CD4-positive, alpha-beta T cell (primary cell): ENCODE measurements at places on chromosomes 12 and 14. TPM values are rescaled to one million over a fixed set of nuclear protein-coding genes. Genes with fewer than 3 reads are reported as not detected.

The NDRG2 gene
- total RNA-seq, result 26.7 TPM

The WNT1 gene
- 2.7 TPM for total RNA-seq

The SYCP3 gene
- total RNA-seq, result 0.34 TPM

The HEBP1 gene
- 12.5 TPM for total RNA-seq

- DNase-seq, result no peak
Observed at GRCh38 chr12:23662966-23663365, 286.5 kb downstream of the SOX5 start.

- DNase-seq, result no peak
Observed at GRCh38 chr14:64934338-64934929, 8.1 kb downstream of the GPX2 start.

DNA sequence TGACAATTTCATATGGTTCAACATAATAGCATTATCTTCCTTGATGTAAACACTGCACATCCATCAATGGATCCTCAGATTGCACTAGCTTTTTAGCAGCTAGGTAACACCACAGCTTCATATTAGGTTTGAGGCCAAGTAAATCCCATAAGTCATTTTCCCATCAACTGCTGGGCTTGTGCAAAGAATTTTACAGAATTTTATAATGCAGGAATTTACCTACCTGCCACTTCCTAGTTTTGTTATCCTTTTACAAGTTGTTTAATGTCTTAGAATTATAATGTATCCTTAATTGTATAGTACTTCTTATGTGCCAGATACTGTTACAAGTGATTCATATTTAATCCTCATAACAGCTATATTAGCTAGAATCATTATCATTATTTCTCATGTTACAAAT lies 36.4 kb downstream of the CPNE8 start:
- no peak for DNase-seq

The TAS2R8 gene
- not detected for total RNA-seq

GRCh38 chr14:55901291-55901690 lies 216.9 kb upstream of the PELI2 start:
- DNase-seq, result no peak

- no peak for DNase-seq
Observed at GRCh38 chr12:73973486-73973885, 564.1 kb upstream of the ATXN7L3B start.

DNA sequence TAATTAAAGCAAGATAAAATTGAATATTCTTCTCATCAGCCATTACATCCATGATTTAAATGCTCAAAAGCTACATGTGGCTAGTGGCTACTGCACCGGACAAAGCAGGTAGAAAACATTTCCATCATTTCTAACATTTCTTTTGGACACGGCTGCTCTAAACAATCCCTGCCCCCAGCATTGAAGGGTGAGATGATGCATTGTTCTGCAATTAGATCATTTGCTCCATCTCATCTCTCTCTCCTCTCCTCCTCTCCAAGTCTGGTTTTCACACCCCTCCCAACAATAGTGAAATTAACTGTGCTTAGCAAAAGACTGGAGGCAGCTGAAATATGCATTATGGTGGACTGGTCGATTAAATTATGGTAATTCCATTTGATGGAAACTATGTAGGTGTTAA lies 288.5 kb downstream of the KSR2 start:
- DNase-seq, result no peak

GRCh38 chr14:45298423-45299117 lies 45.6 kb upstream of the MIS18BP1 start:
- DNase-seq, result no peak

- DNase-seq, result no peak
Observed at GRCh38 chr14:96001866-96002497, 37.2 kb upstream of the C14orf132 start.
